Chondrocyte (in vitro differentiated cells): ENCODE measurements at places on chromosomes 6 and 20. TPM values are rescaled to one million over a fixed set of nuclear protein-coding genes. Genes with fewer than 3 reads are reported as not detected.

DNA sequence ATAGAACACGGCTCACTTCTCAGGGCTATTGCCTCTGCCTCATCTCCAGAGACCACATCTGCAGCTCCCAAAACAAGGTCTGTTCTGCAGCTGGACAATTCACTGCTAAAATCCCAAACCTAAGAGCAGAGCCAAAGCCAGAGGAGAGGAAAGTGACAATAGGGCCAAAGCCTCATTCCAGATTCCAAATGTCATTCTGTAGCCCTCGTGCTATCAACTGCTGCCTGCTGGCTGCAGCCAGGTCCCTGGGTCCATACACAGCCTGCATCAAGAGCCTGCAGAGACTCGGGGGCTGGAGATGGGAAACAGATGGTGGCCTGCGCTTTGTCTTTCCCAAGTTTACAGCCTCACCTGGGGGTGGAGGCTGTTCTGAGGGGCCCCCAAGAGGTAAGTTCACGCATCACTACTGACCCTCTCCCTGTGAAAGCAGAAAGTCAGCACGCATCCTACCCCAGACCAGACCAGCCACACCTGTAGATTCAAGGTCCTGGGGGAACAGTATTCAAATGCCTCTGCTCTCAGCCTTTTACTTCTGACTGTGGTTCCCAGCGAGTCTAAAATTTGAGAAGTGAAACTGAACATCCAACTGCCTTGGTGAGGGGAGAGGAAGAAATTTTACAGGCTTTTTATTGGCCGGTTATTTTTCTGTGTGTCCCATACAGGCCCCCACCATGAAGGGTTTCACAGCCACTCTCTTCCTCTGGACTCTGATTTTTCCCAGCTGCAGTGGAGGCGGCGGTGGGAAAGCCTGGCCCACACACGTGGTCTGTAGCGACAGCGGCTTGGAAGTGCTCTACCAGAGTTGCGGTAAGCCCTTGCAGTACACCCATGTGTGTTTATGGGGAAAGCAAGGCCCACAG, at the start of gene LY86:
TSS of gene LY86 (plus strand) at position 657 of the 860 bp plus-strand sequence. CDS start at position 672, 15 bp downstream.
- no peak within 1 kb of the TSS for H3K4me3 ChIP-seq
- no peaks in the 10 kb centered on the region for H3K4me1 ChIP-seq
- peaks cover 7% of the 10 kb centered on the region for H3K27me3 ChIP-seq
- H3K27ac ChIP-seq, result no peak within 1 kb of the TSS
- DNase-seq, result no peak
- no peaks in the 10 kb centered on the region for H3K36me3 ChIP-seq

DNA sequence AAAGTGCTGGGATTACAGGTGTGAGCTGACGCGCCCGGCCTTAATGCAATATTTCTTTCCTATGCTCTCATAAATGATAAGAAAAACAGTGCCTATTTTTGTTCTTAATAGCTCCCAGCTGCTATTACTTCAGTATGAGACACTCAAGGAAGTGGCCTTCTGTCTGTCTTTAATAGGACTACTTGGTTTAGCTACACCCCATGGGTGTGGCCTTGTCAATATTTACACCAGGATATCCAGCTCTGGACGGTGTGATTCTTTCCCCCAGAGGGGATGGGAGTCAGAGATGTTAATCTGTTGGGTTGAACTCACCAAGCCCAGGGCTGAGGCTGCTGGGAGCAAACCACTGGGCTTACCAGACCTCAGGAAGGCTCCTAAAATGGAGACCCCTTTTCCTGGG, 134.2 kb downstream of the CEP57L1 start:
- DNase-seq, result no peak
- no peaks in the 10 kb centered on the region for H3K36me3 ChIP-seq
- H3K4me3 ChIP-seq, result no peak overlapping the region
- no peaks in the 10 kb centered on the region for H3K4me1 ChIP-seq
- no peaks in the 10 kb centered on the region for H3K27me3 ChIP-seq

Gene MUC22
- total RNA-seq, result not detected in 3 replicates

DNA sequence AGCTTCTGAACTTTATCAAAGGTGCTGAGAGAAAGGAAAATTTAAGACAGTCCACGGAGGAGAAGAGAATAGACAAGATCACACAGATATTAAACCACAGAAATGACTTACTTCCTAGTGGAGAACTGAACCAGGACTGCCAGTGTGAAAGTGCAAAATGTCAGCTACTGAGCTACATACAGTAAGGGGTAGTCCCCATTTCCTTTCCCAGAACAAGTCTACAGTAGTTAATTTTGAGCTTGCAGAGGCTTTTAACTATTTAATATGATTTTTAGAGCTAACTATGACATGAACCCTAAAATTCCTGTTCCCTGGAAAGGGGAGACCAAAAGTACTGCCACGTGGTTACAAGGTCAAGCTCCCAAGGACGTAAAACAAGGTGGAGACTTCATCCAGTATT, 45.1 kb downstream of the CEP85L start:
- DNase-seq, result no peak
- H3K27me3 ChIP-seq, result no peaks in the 10 kb centered on the region
- H3K27ac ChIP-seq, result no peak overlapping the region
- H3K4me3 ChIP-seq, result no peak overlapping the region
